ENCODE measurements at places on chromosomes 13 and 19. TPM values are rescaled to one million over a fixed set of nuclear protein-coding genes. Genes with fewer than 3 reads are reported as not detected.
A peak's percentile ranks its signal among the peaks of the same experiment; 100 is the strongest.

GRCh38 chr19:40740747-40741146 is 9.5 kb downstream of the ACTMAP start:
- H3K27ac ChIP-seq, result peak overlapping the region; percentile 46
- no peaks in the 10 kb centered on the region for H3K27me3 ChIP-seq
- peaks cover 32% of the 10 kb centered on the region for H3K4me1 ChIP-seq
- H3K36me3 ChIP-seq, result peaks cover 36% of the 10 kb centered on the region

DNA sequence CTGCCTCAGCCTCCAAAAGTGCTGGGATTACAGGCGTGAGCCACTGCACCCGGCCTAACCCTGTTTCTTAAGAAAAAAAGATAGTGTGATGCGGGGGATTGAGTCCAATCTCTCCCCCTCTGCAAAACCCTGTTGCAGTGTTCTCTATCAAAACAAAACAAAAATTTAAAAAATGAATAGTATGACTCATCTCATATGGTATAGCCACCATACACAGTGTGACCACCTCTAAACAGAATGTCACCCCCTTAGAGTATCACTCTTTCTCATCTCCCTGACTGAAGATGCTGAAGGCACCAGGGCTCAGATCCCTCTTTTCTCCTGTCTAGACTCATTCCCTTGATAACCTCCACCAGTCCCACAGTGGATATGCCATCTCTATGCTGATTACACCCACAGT is 6.8 kb upstream of the ERF start:
- H3K27me3 ChIP-seq, result no peaks in the 10 kb centered on the region
- DNase-seq, result no peak
- no peak overlapping the region for H3K27ac ChIP-seq
- no peak overlapping the region for H3K4me3 ChIP-seq
- no peaks in the 10 kb centered on the region for H3K36me3 ChIP-seq

DNA sequence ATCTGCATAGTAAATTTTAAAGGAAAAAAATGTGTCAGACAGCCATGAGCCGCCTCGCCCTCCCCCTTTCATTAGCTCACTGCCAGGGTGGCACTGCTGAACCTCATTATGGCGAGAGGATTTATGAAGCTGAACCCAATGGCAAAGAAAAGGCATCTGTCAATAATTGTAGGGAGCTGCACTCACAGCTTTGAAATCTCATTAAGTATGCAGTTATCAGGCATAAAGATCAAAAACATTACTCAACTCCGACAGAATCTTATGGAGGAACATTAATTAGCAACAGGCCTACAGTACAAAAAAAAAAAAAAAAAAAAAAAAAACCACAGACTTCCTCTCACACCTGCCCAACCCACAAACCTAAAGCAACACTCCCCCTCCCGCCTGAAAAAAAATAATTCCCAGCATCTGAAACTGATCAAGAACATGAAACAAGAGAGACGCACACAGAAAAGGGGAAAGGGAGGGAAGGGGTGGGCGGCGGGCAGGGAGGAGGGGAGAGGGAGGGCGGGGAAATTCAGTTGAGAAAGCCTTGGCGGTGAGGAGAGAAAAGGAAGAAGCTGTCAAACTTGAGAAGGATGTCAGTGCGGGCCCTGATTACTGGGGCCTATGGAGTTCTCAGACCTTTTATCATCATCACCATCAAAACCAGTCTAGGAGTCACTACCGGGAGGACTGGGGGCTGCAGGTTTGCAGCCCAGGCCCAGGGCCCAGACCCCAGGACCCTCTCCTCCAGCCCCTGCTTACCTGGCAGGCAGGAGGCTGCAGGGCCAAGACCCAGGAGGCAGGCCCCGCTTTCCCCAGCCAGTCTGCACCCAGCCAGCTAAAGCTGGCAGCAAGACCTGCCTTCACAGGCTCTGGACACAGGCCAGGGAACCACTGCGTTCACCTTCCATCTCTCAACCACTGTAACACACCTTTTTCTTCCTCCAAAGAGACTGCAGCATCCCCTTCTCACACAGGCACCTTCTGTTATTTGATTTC is 8.9 kb downstream of the TSHZ3 start:
- H3K36me3 ChIP-seq, result no peaks in the 10 kb centered on the region
- H3K27me3 ChIP-seq, result no peaks in the 10 kb centered on the region
- H3K27ac ChIP-seq, result peak overlapping the region; percentile 78
- peaks cover 85% of the 10 kb centered on the region for H3K4me1 ChIP-seq
- DNase-seq, result no peak

GRCh38 chr13:60435762-60436374 is 38.8 kb downstream of the TDRD3 start:
- no peak overlapping the region for H3K4me3 ChIP-seq
- DNase-seq, result no peak
- no peaks in the 10 kb centered on the region for H3K4me1 ChIP-seq
- H3K27ac ChIP-seq, result no peak overlapping the region
- no peaks in the 10 kb centered on the region for H3K36me3 ChIP-seq

GRCh38 chr19:42422092-42422900 is 4.9 kb downstream of the LIPE start:
- H3K27ac ChIP-seq, result peak overlapping the region; percentile 73
- no peaks in the 10 kb centered on the region for H3K27me3 ChIP-seq
- DNase-seq, result no peak
- no peaks in the 10 kb centered on the region for H3K36me3 ChIP-seq
- H3K4me3 ChIP-seq, result peak overlapping the region; percentile 70

DNA sequence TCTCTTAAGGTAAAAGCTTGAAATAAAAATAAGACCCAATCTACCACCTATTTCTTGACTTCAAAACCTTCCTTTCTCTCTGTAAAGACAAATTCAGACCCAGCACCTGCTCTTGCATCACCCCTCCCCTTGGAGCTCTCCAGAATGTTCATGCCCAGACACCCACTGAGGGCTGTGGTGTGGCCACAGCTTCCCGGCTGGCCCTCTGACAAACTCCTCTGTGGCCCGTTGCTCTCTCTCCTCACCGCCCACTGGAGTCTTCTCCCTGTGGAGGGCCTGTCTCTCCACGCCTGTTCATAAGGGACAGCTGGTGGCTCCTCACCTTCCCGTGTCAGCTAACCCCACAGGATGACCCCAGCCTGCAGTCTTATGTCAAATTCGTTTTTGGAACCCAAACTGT is 49.1 kb downstream of the TSSK6 start:
- no peak for DNase-seq
- H3K4me3 ChIP-seq, result no peak overlapping the region
- peaks cover 23% of the 10 kb centered on the region for H3K36me3 ChIP-seq
- H3K4me1 ChIP-seq, result peaks cover 39% of the 10 kb centered on the region

- H3K4me3 ChIP-seq, result no peak overlapping the region
- H3K27me3 ChIP-seq, result no peaks in the 10 kb centered on the region
- H3K27ac ChIP-seq, result no peak overlapping the region
These were observed 658.4 kb upstream of the MIR17HG start for GRCh38 chr13:90689111-90689510.

Gene CGB7
- total RNA-seq, result not detected

Gene KISS1R
- total RNA-seq, result not detected

Gene C13orf42
- not detected for total RNA-seq

GRCh38 chr19:10193790-10194499 is 808 bp downstream of the DNMT1 start:
- no peaks in the 10 kb centered on the region for H3K27me3 ChIP-seq
- no peak for DNase-seq
- H3K4me1 ChIP-seq, result peaks cover 27% of the 10 kb centered on the region
- peaks cover 4% of the 10 kb centered on the region for H3K36me3 ChIP-seq

Gene ZNF836
- 12.2 TPM for total RNA-seq

Gene KLF16
- 10.8 TPM for total RNA-seq

Gene DOCK6
- 51.0 TPM for total RNA-seq

Gene ZFP28
- total RNA-seq, result 10.3 TPM

Gene KCNRG
- 5.4 TPM for total RNA-seq

DNA sequence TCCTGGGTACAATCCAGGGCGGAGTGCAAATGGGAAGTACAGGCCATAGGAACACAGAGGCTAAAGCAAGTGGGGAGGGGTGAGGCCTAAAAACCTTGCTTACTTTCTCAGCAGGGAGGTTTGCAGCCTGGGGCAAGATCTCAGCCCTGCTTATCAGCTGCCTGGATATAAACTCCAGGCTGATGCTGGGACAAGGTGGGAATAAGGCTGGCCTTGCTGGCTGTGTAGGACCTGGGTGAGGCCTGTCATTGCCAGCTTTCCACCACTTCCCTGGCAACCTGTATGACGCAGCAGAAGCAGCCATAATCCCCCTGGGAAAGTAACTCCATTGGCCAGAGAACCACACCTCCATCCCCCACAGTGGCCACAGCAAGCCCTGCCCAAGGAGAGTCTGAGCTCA is 279.1 kb upstream of the ATXN8OS start:
- no peak overlapping the region for H3K4me3 ChIP-seq
- no peaks in the 10 kb centered on the region for H3K4me1 ChIP-seq
- no peaks in the 10 kb centered on the region for H3K36me3 ChIP-seq
- H3K27me3 ChIP-seq, result no peaks in the 10 kb centered on the region

Gene GPR12
- 0.11 TPM for total RNA-seq

DNA sequence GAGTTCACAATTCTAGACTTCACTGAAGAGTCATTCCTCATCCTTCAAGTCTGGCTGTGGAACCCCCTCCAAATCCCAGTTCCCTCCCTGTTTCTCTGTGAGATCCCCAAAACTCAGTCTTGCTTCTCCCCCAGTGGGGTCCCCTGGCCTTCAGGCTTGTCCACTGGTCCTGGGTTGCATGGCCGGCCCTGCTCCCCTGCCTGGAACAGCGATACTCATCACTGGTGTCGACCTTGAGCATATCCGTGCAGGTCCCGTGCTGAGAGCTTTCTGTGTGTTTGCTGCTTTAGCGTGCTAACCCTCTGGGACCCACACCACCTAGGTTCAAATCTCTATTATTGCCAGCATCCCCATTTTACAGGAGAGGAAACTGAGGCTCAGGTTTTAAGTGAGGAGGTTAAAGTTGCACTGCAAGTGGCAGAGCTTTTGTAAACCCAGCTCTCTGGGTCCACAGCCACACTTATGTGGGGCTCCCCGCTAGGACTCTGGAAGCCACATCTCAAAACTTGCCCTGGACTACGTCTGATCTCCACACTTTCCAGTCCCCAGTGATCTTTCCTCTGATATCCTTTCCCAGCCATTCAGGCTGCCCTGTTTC is 15.5 kb downstream of the LIPE start:
- no peak overlapping the region for H3K4me3 ChIP-seq
- no peak for DNase-seq
- H3K27me3 ChIP-seq, result no peaks in the 10 kb centered on the region
- peaks cover 28% of the 10 kb centered on the region for H3K4me1 ChIP-seq

- H3K4me3 ChIP-seq, result no peak overlapping the region
- H3K27ac ChIP-seq, result no peak overlapping the region
- H3K27me3 ChIP-seq, result no peaks in the 10 kb centered on the region
- peaks cover 22% of the 10 kb centered on the region for H3K4me1 ChIP-seq
- DNase-seq, result no peak
These were observed 101.7 kb downstream of the TNFRSF19 start for GRCh38 chr13:23671897-23672296.

Gene KLK6
- not detected for total RNA-seq

DNA sequence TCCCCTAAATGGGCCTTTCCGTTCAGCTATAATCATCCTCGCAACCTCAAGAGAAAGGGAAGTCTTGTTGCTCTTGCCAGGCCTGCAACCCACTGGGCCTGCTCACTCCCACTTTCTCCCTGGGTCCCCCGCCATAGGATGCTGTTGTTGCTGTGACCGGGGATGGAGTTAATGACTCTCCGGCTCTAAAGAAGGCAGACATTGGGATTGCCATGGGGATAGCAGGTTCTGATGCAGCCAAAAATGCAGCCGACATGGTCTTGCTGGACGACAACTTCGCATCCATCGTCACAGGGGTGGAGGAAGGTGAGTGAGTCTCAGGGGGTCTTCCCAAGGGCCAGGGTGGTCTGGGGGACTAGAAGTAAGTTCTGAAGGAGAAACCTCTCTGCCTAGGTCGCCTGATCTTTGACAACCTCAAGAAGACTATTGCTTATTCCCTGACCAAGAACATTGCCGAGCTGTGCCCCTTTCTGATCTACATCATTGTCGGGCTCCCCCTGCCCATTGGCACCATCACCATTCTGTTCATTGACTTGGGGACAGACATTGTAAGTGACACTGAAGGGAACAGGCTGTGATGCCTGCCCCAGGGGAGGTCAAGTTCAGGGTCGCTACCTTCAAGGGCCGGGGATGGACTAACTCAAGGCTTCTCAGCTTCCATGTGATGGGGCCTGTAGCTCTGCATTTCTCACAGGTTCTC is 26.8 kb downstream of the ATP12A start:
- H3K27me3 ChIP-seq, result no peaks in the 10 kb centered on the region
- no peaks in the 10 kb centered on the region for H3K36me3 ChIP-seq
- no peaks in the 10 kb centered on the region for H3K4me1 ChIP-seq
